ENCODE measurements at places on chromosomes 6 and 20. TPM values are rescaled to one million over a fixed set of nuclear protein-coding genes. Genes with fewer than 3 reads are reported as not detected.
A peak's percentile ranks its signal among the peaks of the same experiment; 100 is the strongest.

DNA sequence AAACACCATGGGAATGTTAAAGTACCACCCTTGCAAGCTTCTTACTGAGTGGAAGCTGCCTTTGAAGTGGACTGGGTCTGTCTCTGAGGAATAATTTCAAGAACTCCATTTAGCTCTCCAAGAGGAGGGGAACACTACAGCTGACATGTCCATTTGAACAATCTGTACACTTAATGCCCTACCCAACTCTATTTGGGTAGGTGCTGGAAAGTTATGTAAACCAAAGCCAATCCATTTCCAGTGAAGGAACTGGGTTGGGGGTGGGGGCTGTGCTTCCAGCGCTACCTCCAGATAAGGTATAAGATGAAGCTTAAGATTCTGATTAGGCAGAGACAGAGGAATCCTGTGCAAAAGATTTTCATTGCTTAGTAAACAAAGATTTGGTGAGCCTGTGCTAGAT lies 122.0 kb downstream of the TCP11 start:
- DNase-seq: no peak

TBX18 gene
- 8.2 TPM for total RNA-seq

DLK2 gene
- total RNA-seq: 3.3 TPM

ACAT2 gene
- total RNA-seq: 67.4 TPM

- no peak for DNase-seq
Observed at GRCh38 chr20:35767683-35768481, 3.9 kb upstream of the PHF20 start.

HDGFL1 gene
- total RNA-seq: not detected

DNA sequence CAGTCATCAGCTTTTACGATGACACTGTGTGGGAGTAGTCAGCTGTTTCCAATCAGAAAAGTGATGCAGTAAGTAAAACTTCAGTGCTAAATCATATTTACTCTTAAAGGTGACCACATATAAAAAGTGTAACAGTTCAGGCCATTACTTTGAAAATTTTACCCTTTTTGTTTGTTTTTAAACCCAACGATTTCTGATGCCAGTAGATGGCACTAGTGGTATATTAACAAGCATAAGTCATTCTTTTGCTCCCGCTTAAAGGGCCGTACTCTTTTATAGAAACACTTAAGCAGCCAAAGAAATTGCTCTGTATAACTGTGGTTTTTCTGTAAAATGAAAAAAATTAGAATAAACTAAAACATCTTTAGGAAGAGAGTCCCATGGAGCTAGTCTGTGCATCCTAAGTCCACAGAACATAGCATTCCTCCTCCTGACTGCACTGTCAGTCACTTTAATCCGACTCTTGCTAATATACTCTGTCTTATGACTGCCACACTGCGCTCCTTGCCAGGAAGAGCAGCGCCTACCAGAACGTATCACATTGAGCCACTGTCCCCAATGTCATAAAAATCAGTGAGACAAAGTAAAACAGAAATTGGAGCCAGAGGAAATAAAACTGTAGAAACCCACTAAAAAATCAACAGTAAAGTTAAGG lies 25.0 kb downstream of the HEBP2 start:
- no peak for DNase-seq

GRCh38 chr20:32466739-32467505 lies 108.8 kb downstream of the ASXL1 start:
- no peak for DNase-seq

- no peak for DNase-seq
Observed at GRCh38 chr6:67541586-67541985, 1093.5 kb upstream of the ADGRB3 start.

DLGAP4 gene
- 78.0 TPM for total RNA-seq

DNA sequence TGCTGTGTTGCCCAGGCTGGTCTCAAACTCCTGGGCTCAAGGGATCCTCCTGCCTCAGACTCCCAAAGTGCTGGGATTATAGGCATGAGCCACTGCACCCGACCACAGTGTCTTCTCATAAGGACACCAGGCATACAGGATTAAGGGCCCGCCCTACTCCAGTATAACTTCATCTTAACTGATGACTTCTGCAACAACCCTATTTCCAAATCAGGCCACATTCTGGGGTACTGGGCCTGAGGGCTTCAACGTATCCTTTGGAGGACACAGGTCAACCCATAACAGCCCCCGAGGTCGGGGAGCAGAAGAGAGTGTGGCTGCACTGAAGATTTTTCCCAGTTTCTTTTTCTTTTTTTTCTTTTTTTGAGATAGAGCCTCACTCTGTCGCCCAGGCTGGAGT lies 39.7 kb downstream of the SUN5 start:
- DNase-seq: peak; percentile 51

Measured in type B pancreatic cell (in vitro differentiated cells).